T-cell (primary cell): ENCODE measurements at places on chromosomes 6 and 20.

- DNase-seq: no peak
These were observed 367.7 kb downstream of the TAF4 start for GRCh38 chr20:61697666-61698597.

DNA sequence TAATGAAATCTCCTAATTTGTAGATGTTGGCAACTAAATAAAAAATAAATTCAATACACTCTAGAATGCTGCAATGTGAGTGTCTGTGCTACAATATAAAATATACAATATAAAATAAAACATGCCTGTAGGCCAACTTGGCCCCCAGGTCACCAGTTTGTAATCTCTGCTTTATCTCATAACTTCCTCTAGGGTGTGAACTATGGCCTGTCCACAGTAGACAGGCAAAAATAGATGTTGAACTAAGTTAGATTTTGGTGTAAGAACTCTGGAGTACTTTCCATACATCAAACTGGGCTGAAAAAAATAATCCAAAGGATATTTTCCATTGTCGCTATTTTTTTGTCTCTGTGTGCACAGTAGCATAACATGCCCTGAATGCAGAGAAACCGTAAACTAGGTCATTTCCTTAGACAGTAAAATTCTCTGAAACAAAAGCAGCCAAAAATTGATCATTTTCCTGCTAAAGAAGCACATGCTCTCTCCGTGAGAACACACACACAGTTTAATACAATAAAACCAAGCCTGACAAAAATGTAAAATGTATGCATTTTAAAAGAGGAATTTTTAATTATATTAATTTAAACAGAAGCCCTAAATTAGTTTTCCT lies 98.5 kb upstream of the ZFP64 start:
- no peak for DNase-seq

DNA sequence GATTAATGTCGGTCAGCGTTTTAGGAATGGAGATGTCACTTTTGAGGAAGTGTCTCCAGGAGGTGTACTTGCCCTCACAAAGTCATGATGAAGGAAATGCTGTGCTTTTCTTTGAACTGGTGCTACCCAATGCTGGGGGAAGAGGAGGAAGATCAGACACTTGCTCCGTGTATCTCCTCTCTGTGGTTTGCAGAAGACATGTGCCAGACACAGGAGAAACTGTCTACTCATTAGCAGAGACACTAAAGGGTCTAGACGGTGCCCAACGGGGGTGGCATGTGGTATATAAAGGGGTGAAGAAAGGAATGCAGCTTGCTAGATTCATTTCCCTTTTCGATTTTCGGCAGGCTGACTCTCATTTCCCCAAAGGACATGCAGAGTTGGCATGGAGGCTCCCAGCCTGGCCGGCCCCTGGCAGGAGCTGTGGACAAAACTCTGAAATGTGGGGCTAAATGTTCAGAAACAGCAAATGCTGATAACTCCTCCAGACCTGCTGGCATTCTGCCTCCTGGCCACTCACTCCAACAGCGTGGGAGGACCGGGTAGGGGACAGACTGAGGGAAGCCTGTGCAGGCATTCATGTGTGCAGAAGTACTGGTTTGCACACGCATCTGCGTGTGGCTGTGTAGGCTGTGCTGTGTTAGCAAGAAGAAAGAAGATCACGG lies 59.6 kb upstream of the QKI start:
- peak; percentile 2 for DNase-seq

DNA sequence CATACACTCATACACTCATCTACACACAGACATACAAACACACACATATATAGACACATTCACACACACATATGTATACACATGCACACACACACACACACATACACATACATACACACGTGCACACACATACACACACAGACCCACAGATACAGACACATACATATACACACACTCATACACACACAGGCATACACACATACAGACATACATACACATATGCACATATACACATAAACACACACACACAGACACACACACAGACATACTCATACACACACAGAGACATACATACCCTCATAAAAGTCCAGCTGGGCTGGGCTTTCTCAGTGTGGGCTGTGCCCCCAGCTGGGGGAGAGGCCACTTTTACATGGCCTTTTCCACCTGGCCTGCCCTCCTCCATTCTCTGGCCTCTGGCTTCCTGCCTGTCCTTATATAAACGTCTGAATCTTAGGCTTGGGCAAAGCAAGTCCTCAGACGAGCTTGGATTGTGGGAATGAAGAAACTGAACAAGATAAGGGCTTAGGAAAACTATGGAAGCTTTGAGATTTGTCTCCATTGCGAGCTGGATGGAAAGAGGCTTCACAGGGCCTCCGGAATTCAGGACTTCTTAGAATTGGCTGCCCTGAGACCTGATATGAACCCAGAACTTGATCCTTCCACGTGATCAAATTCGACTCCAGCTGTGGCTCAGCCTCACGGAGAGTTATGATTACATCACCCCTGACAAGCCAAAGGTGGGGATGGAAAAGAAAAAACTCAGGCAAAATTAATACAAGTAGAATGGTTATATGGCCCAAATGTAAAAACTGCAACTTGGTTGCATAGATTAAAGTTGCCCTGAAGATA lies 22.5 kb upstream of the CST3 start:
- DNase-seq: no peak

GRCh38 chr6:40541556-40542174 lies 45.5 kb downstream of the LRFN2 start:
- no peak for DNase-seq

DNA sequence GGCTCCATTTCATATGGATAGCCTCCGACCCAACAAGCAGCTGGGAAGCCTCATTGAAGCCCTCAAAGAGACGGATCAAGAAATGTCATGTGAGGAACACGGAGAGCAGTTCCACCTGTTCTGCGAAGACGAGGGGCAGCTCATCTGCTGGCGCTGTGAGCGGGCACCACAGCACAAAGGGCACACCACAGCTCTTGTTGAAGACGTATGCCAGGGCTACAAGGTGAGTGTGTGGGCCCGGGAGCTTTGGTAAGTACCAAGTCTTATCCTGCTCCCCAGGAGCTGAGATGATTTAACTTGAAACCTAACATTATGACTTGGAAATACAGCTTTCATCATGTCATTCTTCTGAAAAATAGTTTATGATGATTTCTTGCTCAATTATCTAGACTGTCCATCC lies 4.1 kb downstream of the TRIM38 start:
- DNase-seq: no peak

DNA sequence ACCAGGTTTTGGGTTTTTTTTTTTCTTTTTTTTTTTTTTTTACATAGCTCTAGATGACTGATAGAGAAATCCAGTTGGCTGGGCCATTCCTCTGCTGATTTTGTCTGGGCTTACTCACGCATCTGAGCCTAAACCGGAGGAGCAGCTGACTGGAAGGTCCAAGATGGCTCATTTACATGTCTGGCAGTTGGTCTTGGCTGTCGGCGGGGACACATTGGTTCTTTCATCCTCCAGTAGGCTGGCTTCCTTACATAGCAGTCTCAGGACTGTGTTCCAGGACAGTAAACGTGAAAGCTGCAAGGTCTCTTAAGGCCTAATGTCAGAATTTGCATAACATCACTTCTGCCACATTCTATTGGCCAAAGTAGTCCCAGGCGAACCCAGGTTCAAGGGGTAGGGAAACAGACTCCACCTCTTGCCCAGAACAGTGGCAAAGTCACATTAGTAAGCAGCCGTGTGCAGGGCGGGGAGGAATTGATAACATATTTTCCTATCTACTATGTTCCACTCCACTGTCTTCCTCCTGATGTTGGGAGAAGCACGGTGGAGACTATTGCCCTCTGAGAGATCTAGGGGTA lies 87.0 kb downstream of the CDH22 start:
- DNase-seq: no peak

DNA sequence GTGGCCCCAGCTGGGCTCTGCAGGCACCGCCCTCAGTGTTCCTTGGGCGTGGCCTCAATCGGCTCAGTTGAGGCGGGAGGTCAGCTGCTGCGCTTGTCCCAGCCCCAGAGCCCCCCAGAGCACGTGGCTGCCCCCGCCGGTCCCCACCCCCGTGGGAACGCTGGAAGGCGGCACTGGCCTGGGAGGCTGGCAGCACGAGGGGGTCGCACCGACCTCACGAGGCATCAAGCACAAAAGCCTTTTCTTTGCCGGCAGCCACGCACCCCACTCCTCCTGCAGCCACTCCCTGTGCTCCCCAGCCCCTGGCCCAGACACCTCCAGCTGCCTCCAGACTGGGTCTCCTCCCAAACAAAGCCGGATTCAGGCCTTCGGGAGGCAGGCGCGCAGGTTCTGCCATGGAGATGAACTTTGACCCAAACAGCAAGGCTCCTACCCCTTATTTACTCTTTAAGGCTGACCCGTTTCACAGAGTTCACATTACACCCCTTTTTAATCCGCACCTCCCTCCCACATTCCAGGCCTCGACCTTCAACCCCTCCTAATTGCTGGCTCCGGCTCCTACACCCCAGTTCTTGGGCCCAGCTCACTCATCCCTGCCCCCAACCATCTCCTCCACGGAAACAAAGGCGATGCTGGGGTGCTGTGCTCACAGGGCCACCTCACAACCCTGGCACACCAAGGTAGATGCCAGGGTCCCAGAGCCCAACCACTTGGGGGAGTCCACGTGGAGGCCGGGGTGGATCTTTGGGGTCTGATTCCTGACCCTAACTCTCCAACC lies 111.7 kb downstream of the NOL4L start:
- DNase-seq: no peak

DNA sequence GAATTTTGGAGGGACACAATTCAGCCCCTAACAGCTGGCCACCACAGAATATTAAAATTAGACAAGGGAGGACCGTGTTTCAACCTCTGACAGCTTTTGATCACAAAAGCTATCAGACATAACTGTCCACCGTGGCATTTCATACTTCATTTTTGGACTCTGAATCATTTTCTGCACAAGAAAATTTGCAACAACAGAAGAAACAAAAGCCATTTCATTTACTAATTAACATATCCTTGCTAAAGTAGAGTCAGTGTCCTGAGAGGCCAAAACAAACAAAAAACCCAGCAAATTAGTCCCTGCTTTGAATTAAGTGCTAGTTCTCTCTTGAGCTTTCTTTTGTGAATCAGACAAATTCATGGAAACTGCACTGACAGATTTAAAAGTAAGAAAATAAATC lies 17.6 kb upstream of the COL12A1 start:
- DNase-seq: no peak

- DNase-seq: no peak
These were observed 131.1 kb upstream of the HSF2 start for GRCh38 chr6:122268394-122268793.

GRCh38 chr20:38520261-38520660 lies 47.6 kb downstream of the RALGAPB start:
- DNase-seq: no peak

DNA sequence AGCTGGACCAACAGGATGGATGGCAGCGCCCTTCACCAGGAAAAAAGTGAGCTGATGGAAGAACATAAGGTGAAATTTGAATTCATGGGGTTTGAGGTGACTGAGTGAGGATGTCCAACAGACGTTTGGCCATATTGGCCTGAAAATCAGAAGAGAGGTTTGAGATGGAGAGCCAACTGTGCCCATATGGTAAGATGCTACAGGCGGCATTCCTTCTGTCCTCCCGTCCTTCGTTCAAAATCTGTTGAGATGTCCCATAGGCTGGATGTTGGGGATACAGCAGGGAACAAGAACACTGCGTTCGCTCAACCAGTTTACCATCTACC lies 468 bp upstream of the CMTR1 start:
- no peak for DNase-seq

- no peak for DNase-seq
These were observed 287.6 kb downstream of the ESR1 start for GRCh38 chr6:152094992-152095592.

DNA sequence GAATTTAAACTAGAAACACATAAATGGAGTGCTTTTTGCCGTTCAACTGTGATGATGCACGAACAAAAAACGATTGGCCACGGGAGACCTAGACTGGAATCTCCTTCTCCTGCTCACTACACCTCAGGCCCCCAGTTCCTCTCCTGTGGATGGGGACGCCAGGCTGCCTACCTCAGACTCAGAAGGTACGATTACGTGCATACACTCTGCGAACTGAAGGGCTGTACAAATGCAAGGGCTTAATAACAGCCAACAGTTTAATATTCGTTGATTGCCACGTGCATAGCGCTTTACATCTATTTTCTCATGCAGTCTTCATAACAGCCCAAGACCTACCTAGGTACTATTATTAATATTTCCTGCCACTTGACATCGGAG lies 495 bp upstream of the ARMC2 start:
- no peak for DNase-seq

GRCh38 chr6:150604467-150604866 lies 4.8 kb downstream of the PLEKHG1 start:
- no peak for DNase-seq

- no peak for DNase-seq
These were observed 157.8 kb upstream of the PREP start for GRCh38 chr6:105560611-105561066.

DNA sequence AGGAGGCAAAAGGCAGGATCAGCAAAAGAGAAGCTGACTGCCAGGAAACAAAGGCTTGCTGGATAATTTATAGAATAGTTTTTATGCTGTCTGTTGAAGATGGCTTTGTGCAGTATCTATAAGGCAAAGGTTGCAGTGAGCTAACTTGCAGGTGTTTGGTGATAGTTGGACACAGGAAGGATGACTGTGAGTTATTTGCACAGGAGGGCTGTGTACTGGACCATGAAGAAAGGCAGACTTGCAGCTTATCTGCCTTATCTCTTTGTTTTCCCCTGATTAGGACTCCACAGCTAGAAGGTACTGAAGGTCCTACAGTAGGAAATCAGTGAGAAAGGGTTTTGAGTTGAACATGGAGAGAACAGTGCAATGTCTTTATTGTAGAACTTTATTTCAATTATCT lies 2.1 kb downstream of the BTN1A1 start:
- DNase-seq: no peak

DNA sequence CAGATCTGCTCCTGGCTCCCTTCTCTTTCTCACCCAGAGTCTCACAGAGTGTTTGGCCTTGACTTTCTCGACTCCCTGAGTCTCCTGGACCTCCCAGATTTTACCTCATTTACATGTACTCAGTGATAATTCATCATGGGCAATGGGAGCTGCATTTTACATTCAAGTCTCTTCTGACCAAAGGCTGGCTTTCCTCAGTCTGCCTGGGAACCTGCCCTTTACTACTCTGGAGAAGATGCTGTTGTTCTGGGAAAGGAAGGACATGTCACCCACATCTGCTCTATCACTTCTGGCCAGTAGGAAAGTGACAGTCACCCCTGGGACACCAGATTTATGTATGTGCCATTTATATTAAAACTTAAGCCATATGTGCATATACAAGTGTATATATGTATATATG lies 7.4 kb downstream of the LRRN4 start:
- no peak for DNase-seq

DNA sequence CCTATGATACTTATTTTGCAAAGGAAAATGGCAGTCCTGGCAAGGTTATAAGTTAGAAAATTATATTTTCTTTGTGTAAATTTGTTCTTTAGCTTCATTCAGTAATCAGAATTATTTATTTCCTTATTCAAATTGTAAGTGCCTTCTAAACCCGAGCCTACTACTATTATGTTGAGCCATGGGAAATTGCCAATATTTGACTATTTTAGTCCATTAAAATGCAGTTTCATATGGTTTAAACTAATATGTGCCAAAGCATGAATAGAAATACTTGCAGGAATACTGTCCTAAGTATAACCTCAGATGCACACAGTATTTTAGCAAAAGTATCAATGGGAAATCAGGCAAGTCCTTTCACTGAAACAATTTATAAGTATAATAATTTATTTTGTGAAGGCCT lies 228.4 kb downstream of the LAMA2 start:
- DNase-seq: no peak
